ENCODE measurements at places on chromosomes 1 and 21.

GRCh38 chr1:71019233-71019969 is 28.2 kb downstream of the PTGER3 start:
- DNase-seq: no peak

- DNase-seq: no peak
Measured at GRCh38 chr1:11328444-11328843, 55.4 kb downstream of the UBIAD1 start.

DNA sequence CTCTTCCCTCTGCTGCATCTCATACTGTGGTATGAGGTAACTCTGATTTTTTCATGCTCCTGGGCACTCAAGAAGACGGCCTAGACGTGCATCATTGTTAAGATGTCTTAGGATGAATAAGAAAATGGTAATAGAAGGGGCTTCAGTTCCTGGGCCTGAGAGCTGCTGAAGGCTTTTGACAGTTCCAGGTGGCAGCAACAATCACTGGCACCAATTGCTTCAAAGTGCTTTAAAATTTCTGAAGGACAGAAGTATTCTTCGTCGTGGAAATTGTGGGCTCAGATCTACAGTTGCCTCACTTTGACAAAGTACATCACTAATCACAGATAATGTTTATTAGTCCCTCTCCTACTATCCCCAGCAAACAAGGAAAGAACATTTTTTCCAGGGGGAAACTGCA is 536.6 kb upstream of the CAMK1G start:
- no peak for DNase-seq

GRCh38 chr1:225554216-225554812 is 98.6 kb downstream of the ENAH start:
- no peak for DNase-seq

DNA sequence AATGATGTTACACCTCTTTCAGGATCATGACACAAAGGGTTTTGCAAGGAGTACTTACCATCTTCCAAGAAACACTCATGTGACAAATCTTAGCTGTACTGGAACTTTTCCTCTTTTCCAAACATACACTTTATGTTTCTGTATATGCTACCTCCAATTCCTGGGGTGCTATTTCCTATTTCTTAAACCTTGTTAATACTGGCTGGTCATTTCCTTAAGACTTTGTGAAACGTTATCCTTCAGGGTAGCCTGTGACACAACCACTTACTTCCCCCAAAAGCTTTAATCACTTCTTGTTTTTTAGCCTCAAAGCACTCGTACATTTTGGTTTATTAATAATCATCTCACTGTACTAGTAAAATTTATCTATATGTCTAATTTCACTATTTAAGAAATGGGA is 39.4 kb downstream of the OR10Z1 start:
- no peak for DNase-seq

DNA sequence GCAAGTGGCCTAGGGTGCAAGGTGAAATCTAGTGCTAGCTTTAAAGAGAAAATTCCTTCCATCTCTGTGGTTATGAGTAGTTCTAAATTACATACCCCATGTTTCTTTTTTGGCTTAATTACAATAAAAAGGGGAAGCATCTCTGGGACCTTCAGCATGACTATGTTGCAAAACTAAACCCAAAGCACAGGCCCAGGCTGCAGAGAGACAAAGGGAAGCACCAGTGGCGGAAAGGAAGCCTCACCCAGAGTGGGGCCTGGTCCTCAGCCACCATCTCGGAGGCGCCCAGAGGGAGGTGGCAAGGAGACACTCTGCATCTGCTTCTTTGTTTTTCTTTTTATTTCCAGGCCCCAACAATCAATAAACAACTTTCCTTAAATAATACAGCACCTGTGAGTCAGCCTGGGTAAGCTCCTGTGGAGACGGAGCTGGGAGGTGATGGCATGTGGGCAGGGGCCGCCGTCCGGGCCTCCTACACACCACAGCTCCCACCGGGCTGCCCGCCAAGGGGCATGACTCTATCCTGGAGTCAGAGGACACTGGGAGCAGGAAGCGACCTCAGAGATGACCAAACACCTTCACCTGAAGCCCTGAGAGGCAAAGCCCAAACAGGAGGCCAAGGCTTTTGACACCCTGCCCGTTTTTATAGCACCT is 21.7 kb downstream of the ITPKB start:
- no peak for DNase-seq

DNA sequence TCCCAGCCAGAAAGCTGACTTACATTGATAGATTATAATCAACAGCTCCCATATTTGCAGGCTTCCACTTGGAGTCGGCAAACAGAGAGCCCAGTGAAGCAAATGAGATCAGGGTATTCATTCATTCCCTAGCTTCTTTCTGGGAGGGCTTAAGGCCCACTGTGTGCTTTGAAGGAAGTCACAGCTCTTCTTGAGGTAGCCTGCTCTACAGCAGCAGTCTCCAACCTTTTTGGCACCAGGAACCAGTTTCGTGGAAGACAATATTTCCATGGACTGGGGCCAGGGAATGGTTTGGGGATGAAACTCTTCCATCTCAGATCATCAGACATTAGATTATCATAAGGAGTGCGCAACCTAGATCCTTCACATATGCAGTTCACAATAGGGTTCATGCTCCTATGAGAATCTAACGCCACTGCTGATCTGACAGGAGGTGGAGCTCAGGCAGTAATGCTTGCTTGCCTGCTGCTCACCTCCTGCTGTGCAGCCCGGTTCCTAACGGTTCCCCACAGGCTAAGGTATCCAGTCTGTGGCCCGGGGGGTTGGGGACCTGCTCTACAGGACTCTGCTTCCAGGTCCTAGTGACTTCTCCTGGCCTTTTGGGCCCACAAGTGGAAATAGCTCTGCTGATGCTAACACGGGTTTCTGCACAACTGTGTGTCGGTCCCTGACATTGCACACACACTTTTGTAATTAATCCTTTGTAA is 13.7 kb upstream of the ADAM30 start:
- no peak for DNase-seq

GRCh38 chr21:44765231-44766013 is 36.2 kb downstream of the UBE2G2 start:
- no peak for DNase-seq

DNA sequence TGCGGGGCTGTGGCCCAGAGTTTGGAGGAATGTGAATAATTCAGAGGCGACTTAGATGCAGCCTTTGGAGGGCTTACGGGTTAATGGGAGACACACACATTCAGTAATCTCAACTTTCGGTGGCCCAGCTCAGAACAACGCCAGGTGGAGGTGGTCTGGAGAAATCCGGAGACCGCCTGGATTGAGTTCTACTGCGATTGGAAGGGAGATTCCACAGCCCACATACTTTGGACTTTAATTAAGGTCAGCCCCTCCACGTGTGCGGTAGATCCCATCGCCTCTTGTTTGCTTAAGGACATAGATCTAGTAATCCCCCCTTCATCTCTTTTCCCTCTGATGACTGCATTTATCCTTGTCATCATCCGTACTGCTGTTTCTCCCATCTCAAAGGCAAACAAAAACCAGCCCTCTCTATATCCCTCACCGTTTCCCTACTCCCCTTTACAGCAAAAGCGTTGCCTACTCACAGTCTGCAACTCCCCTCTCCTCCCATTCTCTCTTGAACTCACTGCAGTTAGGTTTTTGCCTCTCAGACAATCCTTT is 720 bp upstream of the BSDC1 start:
- no peak for DNase-seq

DNA sequence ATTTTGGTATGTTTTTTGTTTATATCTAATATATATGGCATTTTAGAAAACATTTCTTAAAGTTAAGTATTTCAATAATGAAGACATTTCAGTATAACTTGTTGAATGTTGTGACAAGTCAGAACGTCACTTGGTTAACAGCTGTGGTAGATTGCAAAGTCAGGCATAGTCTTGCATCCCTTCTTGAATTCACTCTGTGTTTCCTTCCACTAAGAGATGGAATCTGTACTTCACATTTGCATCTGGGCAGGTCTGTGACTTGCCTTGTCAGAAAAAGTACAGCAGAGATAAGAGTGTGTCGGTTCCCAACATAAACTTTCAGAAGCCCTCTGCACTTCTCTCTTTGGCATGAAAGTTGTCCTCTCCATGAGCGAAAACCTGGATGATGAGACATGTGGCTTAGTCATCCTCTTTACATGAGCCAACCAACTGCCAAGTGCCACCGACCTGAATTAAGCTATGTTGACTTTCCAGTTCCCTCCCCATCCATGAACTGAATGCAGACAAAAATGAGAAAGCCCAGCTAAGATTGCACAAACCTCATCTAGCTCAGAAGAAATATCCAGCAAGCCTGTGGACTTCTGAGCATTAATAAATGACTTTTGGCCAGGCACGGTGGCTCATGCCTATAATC is 1730.2 kb downstream of the MRPL39 start:
- no peak for DNase-seq

GRCh38 chr1:245270063-245270462 is 115.3 kb downstream of the KIF26B start:
- DNase-seq: no peak

DNA sequence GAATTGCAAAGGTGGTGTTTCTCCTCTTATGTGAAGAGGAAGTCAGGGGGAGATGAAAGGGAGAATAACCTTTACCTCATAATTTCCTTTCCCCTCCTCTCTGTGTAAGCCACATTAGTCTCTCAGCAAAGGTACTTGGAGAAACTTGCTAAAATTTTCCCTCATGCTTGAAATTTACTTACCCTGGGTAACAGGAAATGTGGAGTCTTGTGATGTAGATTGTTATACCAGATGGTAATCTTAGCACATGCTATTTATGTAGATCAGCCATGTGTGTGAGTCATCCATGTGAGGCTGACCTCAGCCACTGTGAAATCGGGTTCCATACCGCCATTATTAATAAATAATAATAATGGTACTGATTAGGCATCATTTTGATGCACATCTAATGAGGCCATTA is 128.4 kb downstream of the TGFB2 start:
- DNase-seq: no peak

- DNase-seq: no peak
Measured at GRCh38 chr1:183048087-183049085, 25.2 kb downstream of the LAMC1 start.

DNA sequence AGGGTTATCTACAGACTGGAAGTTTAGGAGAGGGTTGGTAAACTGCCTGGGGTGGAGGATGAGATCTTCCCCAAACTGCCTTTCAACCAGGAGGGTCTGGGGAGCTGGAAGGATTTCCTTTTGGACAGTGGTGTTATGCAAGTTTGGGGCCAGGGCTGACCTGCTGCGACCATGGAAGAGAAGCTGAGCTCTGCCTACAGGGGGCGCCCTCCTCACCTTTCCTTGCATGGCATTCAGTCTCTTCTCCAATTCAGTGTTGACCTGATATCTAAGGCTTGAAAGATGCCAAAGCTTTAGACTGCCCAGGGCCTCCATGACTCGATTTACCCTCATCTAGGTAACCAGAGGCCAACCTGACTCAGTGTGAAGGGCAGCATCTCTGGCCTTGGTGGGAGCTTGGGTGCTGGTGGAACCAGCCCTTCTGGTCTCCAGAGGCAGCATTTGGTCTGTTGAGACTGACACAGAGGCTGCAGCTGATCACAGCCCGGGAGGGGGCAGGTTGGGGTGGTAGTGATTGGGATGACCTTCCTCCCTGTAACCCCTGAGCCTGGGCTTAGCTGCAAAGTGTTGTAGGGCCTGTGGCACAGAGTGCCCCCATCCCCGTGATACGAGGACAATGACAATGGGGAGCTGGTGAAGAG is 170.0 kb downstream of the GRIK3 start:
- DNase-seq: no peak

DNA sequence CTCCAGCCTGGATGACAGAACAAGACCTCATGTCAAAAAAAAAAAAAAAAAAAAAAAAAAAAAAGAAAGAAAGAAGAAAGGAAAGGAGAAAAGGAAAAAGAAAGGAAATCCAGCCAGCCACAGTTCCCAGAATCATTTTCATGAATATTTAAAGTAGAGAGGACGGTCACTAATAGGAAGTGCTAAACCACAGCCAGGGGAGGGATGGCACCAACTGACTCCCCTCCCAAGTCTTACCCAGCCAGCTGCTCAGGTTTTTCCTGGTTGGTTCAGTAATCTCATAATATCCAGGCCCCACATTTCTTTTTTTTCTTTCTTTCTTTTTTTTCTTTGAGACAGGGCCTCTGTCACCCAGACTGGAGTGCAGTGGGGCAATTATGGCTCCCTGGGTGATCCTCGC is 63.9 kb upstream of the AK4 start:
- no peak for DNase-seq

GRCh38 chr1:222936042-222936441 is 121.2 kb downstream of the DISP1 start:
- DNase-seq: no peak

- DNase-seq: no peak
Measured at GRCh38 chr1:32897082-32898049, 3.8 kb downstream of the TMEM54 start.

- no peak for DNase-seq
Measured at GRCh38 chr1:173112129-173112528, 61.4 kb upstream of the TNFSF18 start.

- no peak for DNase-seq
Measured at GRCh38 chr1:21338573-21339355, 48.5 kb upstream of the ECE1 start.

- no peak for DNase-seq
Measured at GRCh38 chr1:30715216-30715615, 8.2 kb downstream of the MATN1 start.

DNA sequence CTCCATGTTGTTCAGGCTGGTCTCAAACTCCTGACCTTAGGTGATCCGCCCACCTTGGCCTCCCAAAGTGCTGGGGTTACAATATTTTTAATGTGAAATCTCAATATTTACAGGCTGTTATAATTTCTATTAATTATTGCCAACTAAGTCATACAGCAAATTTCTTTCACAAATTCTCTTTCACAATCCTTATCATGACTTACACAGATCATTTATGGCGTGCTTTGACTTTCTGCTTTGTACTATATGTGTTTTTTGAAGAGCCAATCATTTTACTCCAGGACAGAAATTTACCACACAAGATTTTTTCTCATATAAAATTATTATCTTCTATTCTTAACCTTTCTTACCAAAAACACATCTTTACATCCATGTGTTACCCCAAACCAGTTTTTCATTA is 1729.9 kb downstream of the NCAM2 start:
- DNase-seq: no peak

- DNase-seq: no peak
Measured at GRCh38 chr1:213623064-213623581, 364.6 kb upstream of the PROX1 start.

GRCh38 chr1:119968601-119969000 is 72.3 kb upstream of the ADAM30 start:
- no peak for DNase-seq

DNA sequence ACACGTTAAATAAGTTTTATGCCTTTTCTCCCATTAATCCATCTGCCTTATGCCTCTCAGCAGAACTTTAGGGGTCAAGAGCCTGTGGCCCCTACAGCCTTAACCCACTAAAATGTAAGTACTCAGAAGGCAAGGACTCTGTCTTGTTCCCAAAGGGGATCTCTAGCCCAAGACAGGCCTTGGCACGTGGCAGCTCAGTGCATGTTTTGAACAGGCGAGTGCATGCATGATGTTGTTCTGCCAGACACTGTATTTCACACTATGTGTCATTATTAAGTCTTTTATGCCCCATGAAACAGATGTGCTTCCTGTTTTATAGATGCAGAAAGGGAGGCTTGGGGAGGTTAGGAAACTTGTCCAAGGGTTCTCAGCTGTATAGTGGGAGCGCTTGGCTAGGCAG is 102.8 kb downstream of the ETS2 start:
- no peak for DNase-seq
